ENCODE measurements at places on chromosomes 7 and 10.

- peak; percentile 99 for DNase-seq
These were observed 57.1 kb upstream of the IGFBP3 start for GRCh38 chr7:45978010-45978681.

DNA sequence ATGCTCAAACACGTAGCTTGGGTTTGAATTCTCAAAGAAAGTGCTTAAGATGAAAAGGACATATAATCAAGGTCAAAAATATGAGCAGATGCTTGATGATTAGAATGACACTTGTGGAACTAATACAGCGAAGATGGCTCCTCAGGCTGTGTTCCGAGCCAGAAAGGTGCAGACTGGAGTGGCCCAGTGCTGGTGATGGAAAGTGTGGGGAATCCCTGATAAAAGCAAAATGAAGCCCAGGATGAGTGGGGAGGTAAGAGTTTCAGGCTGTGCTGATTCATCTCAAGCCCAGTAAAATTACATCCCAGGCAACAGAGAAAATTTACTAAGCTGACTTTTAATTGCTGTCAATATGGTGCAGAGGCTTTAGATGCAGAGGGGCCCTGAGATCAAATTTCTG, 77.8 kb upstream of the IKZF1 start:
- no peak for DNase-seq

- DNase-seq: no peak
These were observed 66.3 kb upstream of the SP4 start for GRCh38 chr7:21361413-21362125.

DNA sequence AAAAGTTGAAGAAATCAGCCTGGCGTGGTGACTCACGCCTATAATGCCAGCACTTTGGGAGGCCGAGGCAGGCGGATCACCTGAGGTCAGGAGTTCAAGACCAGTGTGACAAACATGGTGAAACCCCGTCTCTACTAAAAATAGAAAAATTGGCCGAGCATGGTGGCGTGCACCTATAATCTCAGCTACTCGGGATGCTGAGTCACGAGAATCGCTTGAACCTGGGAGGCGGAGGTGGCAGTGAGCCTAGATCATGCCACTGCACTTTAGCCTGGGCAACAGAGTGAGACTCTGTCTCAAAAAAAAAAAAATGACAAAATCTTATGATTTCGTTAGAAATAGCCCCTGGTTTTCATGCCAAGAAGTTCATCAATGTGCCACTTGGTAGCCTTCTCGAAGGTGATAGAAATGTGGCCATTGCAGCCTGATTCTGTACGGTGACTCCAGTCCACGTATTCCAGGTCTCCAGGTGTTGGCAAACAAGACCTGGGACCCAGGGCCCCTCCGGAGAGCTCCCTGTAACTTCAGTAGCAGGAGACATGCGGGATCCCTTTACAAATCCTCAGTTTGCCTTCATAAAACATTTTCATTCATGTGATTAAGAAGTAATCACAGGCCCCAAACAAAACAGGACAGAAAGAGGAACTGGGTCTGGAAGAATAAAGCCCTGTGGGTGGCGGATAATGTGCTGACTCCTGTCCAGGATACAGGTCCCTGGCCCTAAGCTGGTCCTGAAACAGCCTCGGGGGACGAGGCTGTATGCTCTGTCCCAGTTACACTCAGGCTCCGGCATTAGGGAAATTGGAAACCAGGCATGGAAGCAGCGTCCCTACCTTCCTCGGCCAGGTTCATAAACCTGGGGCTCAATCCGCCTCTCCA, 207.3 kb upstream of the SH2B2 start:
- no peak for DNase-seq

GRCh38 chr10:99779335-99779734, 3.1 kb upstream of the ABCC2 start:
- peak; percentile 52 for DNase-seq

GRCh38 chr10:126270111-126270510, 118.2 kb downstream of the ADAM12 start:
- peak; percentile 23 for DNase-seq

DNA sequence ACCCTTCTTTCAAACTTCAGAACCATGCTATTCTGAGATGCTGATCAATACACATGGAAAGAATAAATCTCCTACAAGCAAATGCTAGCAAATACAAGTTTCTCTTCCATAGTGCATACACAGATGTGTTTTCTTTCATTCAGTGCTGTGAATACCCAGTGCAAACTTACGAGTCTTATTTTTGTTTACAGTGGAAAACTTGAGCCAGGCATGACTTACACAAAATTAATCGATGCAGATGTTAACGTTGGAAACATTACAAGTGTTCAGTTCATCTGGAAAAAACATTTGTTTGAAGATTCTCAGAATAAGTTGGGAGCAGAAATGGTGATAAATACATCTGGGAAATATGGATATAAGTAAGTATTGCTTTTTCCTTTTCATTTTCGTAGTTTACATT, 48.8 kb downstream of the PNLIPRP3 start:
- DNase-seq: no peak

GRCh38 chr7:45081670-45081974, 7.1 kb downstream of the NACAD start:
- DNase-seq: no peak

DNA sequence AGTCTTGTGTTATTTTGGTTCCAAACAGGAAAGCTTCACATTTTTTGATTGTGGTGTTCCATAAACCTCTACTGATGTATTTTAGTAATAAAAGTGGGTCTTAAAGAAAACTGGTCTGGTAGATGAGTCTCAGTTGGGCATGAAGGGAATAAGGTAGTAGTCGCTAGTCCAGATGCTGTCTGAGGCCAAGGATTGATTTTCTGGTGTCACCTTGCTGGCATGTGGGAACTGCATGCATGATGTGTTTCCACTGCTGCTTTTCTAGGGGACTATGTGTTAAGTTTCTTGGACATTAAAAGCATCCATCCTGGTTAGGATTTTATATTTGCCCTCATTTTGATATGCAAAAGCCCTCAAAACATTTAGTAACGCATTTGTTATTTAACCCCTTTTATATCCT, 123.7 kb upstream of the GJD4 start:
- no peak for DNase-seq

DNA sequence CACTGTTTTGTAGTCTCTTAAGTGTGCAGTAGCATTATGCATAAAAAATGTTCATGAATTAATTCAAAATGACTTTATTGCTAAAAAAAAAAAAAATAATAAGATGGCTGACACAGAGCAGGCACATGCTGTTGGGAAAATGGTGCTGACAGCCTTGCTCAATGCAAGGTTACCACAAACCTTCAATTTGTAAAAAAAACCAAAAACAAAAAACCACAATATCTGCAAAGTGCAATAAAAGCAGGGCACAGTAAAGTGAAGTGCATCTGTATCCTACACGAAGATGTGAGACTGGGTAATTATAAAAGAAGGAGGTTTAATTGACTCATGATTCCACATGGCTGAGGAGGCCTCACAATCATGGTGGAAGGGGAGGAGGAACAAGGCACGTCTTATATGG, 185.8 kb downstream of the USP6NL start:
- DNase-seq: no peak

GRCh38 chr7:77439572-77439971, 23.4 kb upstream of the GSAP start:
- peak; percentile 70 for DNase-seq

DNA sequence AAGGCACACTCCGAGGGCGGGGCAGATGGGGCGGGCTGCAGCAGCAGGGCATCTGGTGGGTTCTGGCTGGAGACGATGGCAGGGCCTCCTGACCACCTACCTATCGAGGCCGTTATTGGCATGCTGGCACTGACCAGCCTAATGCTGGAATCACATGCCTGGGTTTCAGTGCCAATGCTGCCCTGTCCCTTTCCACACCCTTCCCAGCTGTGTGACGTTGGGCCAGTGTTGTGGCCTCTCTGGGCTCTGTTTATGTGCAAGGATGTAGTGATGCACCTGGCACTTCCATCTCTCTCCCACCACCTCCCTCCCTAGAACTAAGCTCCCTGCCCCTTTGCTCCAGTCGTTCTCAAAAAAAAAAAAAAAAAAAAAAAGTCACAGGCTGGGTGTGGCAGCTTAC, 132.9 kb downstream of the ZMIZ1 start:
- no peak for DNase-seq

GRCh38 chr10:100287756-100288155, 1.3 kb upstream of the BLOC1S2 start:
- DNase-seq: peak; percentile 81

- DNase-seq: no peak
These were observed 37.5 kb upstream of the PIK3CG start for GRCh38 chr7:106827626-106828025.

- peak; percentile 97 for DNase-seq
These were observed at the start of gene CFAP70 for GRCh38 chr10:73358331-73359279. Gene CFAP70, minus strand, starts transcription at chr10:73358864. Its CDS starts 4,068 bp downstream, at chr10:73354796.

All from epithelial cell of esophagus (primary cell).